ENCODE measurements at places on chromosomes 4 and X.

DNA sequence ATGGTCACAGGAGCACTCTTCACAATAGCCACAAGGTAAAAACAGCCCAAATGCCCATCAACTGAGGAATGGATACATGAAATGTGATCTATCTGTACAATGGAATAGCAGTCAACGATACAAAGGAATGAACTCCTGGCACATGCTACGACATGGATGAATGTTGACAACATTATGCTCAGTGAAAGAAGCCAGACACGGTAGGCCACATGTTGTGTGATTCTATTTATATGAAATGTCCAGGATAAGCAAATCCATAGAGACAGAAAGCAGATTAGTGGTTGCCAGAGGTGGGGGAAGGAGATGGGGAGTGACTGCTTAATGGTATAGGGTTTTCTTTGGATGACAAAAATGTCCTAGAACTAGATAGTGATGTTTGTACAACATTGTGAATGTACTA is 58.7 kb upstream of the GPM6B start:
- DNase-seq = no peak

GRCh38 chr4:37780444-37781130 is 45.9 kb upstream of the PGM2 start:
- no peak for DNase-seq

DNA sequence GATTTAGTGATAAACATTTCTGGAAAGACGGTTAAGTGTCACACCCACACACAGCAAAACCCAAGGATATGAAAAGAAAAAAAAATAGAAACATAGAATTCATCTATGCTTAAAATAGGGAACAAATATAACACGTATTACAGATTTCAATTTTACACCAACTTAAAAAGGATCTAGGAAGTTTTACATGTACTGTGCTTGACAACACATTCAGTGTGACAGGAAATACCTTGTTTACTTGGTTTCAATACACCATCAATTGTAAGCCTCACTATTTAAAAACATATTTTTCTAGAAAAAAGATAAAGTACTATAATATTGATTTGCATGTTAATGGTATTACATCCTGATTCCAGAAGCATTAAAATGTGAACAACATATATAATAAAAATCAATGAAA is 77.0 kb upstream of the SPRY1 start:
- no peak for DNase-seq

DNA sequence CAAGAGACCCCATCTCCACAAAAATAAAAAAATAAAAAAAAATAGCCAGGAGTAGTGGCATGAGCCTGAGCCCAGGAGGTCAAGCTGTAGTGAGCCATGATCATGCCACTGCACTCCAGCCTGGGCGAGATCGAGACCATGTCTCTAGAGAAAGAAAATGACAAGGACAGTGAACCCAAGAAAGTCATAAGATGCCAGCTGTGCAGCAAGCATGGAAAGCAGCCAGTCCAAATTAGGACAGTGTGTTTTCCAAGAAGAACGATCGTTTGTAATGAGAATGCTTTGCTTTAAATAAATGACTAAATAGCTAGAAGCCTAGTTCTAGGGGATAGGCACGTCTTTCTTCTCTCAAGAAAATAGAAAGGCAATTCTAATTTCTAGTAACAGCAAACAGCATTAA is 58.4 kb upstream of the MSANTD1 start:
- no peak for DNase-seq

GRCh38 chrX:23898412-23898959 is 9.3 kb downstream of the APOO start:
- DNase-seq = no peak

DNA sequence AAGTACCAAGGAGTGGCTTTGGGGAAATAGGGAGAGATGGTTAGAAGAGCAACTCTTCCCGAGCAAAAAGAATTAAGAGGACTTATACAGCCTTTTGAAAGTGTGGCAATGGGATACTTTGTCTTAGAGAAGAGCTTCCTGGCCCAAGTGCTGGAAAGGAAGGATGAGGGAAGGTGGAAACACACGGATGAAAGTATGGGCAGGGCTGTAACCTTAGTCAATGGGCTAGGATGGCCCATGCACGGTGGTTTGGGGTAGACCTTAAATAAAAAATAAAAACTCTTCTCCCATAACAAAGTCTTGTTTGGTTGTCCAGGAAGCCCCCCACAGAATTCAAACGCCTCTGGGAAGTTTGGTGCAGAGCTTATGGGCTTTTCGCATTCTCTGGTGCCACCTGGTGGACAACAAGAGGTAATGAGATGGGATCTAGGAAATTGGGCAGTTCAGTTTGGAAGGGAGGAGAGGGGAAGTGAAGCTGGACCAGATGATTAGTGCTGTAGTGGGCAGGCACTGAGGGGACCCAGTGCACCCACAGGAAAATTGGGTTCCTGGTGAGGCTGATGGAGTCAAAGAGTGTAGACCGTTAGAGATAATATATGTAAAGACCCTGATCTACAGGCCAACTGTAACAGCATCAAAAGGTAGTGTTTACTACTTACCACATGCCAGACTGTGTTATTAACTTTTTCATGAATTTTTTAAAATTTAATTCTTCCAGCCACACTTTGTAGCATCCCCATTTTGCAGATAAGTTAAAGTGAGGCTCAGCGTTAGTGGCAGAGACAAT is 13.8 kb upstream of the ENOX2 start:
- DNase-seq = no peak

GRCh38 chr4:168522829-168523489 is 26.1 kb downstream of the PALLD start:
- DNase-seq = no peak

DNA sequence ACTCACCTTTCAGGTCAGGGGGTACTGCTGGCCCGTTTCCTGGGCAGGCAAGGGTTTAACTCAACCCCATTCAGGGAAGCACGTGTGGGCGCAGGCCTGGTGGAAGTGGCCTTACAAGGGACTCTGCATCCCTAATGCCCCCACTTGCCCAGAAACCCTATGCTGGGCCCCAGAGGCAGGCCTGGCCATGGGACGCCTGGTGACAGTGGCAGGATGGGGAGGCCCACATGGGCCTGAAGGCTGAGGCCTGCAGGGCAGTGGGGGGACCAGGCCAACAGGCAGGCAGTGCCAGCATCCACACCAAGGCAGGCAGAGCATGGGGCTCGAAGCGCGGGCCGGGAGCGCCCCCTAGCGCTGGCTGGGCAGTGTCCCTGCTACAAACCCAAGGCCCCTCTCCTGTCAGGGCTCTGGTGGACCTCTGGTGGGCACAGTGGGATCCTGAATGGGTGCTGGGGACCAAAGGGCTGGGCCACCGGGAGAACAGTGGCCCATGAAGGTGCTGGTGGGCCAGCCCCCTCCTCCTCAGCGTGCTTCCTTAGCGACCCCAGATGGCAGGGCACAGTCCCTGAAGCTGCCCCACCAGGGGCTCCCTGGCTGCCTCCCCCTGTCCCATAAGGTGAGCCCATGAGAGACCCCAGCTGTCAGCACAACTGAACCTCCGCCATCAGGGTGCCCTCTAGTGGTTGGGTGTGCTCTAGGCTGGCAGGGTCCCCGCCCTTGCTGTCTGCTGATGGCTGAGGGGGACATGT is 16.8 kb downstream of the FGFR3 start:
- no peak for DNase-seq

DNA sequence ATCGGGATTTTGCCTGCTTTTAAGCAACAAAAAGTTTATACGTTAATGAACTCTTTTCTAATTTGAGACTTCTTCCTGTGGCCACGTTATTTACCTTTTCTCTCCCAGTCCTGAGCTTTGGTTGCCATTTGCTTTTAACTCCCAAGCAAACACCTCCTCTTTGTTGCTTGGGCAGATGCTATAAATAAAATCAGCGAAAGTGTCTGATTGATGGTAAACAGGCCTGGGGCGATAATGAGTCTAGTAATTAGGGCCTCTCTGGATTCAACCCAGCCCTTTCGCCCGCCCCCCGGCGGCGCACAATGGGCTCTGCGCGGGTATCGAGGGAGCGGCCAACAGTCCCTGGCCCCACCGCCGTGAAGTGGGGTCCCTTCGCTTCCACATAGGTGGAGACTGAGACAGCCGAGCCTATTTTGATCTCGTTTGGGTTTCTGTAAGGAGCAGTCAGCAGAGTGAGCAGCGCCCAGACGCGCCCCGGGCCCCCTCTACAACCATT is 790 bp downstream of the CLGN start:
- no peak for DNase-seq

DNA sequence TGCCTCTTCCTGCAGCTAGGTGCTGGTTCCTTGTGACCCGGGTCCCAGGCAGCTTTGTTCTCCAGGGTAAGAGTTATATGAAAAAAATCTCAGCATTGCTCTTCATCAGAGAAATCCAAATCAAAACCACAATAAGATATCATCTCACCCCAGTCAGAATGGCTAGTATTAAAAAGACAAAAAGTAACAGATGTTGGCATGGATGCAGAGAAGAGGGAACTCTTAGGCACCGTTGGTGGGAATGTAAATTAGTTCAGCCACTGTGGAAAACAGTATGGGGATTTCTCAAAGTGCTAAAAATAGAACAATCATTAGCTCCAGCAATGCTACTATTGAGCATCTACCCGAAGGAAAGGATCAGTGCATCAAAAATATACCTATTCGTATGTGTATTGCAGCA is 61.5 kb downstream of the SORCS2 start:
- no peak for DNase-seq

DNA sequence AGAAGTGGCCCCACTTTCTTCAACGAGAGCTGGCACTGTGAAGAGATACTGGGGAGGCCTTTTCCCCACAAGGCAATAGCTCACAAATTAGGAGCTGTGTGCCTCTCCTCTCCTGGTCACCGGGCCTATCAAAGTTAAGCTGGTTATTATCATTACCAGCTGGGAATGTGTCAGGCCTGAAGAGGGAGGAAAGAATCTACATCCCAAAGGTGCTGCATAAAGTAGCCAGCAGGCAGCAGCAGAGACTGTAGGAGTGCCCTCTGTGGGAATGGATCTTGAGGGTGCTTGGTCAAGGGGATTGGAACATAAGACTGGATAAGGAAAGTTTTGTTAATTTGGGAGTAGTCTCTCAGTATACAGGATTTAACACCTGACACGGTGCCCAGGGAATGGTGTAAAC is 9.1 kb upstream of the TMPRSS11D start:
- no peak for DNase-seq

DNA sequence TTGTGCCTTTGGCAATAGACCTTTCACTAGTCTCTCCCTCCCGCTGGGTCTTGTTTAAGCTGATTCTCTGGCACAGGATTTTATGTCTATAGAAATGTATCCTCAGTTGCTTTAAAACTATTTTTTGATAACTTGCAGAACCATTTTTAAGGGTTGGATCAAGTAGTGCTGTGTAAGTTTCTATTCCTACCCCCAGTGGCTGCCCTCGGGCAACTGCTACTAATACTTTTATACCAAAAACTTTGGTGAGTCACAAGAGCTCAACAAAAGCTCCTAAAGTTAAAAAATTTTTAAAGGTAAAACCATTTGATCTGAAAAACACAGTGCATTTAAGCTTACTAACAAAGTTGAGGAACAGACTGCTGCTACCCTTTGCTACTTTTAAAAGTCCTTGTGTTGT is 1460.6 kb upstream of the PCDH7 start:
- DNase-seq = no peak

GRCh38 chr4:119478446-119479179 is 150.0 kb downstream of the PDE5A start:
- DNase-seq = no peak

DNA sequence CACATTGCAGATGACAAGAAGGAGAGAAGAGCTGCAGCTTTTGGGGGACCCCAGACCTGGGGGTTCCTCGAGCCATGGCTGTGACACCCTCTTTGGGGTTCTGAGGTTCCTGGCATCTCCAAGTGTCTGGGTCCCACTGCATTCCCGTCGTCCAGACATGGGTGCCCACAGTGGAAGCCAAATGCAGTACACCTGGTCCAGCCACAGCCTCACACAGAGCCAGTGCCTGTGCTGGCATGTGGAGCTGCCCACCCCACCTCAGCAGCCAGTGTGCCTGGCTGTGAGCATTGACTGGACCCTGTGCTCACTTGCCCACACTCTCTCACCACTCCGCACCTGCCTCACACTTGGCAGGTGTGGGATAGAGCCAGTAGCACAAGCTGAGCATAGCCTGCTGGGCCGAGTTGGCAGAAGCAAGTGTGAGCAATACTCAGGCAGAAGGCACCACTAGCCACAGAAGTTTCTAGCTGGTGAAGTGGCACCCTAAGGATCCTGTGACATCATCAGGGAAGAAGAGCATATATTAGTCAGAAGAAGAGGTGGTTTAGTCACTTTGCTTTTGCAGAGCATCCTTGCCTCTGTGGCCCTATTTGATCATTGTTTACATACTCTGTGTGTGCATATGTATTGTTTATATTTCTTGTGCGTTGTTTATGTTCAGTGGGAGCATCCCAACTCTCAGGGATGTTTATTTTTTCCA is 65.0 kb upstream of the MAGEB2 start:
- no peak for DNase-seq

DNA sequence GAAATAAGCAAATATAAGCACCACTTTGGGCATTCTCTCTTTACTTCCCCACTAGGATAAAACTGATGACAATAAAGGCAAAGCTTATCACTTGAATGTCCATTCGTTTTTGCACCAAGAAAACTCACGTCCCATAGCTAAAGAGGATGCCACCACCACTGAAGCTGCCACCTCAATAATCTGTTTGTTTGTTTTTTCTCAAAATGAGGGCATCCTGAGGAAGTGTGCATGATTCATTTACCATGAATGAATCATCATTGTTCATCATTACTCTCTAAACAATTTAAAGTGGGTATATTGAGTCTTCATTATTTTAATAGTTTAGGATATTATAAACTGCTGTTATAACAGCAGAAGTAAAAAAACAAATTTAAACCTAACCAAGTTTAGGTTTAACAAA is 168.2 kb downstream of the DCTD start:
- DNase-seq = no peak

DNA sequence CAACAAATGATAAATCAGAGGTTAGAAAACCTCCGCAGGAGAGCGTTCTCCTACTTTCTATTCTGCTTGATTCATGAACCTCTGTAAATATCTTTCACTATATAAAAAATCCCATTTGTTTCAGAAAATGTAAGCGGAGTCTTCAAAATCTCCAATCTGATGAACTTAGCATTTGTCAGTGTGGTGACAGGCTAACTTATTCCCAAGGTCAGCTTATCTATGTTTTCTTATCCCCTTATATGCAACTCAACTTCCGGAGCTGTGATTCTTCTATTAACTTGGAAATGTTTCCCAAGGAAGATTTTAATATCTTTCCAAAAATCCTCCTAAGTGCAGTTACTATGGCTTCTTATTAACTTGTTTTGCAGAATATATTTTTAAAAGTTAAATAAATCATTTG is 87.5 kb upstream of the C1QTNF7 start:
- no peak for DNase-seq

DNA sequence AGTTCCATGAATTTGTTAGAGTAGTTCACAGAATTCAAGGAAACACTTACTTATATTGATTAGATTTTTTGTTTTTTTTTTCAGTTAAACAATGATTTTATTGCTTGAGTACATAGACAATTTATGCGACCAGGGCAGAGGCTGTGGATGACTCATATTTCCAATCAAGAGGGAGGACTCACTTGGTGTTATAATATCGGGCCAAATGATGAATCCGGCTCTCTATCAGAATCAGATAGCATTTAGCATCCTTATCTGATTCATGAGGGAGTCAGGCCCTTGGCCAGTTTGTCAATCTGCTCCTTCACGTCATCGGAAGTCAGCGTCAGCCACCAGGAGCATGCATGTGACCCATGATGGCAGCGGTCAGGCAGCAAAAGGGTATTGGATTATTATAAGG is 82.3 kb upstream of the HUWE1 start:
- DNase-seq = no peak

GRCh38 chrX:19122641-19123009 is 357 bp upstream of the ADGRG2 start:
- DNase-seq = no peak

- DNase-seq = no peak
These were observed 1.6 kb downstream of the RAB33A start for GRCh38 chrX:130173190-130173895.

- DNase-seq = no peak
These were observed 9.2 kb upstream of the UBE2D3 start for GRCh38 chr4:102836596-102836995.

Data from forelimb muscle (tissue), 1 donor.